ENCODE measurements at places on chromosomes 5 and 9. TPM values are rescaled to one million over a fixed set of nuclear protein-coding genes. Genes with fewer than 3 reads are reported as not detected.

DNA sequence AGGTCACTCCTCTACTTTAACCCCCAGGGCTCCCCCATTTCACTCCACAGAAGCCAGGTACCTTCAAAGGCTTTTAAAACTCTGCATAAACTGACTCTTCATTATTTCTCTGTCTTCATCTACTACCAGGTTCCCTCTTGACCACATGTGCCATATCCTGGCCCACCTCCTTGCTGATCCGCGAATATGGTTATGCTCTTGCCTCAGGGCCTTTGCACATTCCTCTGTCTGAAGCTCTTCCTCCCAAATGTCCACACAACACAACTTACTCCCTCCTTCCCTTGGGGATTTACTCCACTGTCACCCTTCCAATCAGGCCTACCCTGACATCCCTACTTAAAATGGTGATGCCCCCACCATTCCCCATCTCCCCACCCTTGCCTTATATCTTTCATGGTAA is 134.6 kb upstream of the ANKRD55 start:
- DNase-seq: no peak

LSM11 gene
- 8.0 TPM for total RNA-seq

GRCh38 chr5:122499585-122499984 is 187.5 kb downstream of the SNCAIP start:
- no peak for DNase-seq

- DNase-seq: no peak
Observed at GRCh38 chr5:119319401-119319800, 36.4 kb upstream of the TNFAIP8 start.

GRCh38 chr5:36078430-36078829 is 11.7 kb upstream of the UGT3A2 start:
- DNase-seq: no peak

CDH10 gene
- total RNA-seq: not detected

DNA sequence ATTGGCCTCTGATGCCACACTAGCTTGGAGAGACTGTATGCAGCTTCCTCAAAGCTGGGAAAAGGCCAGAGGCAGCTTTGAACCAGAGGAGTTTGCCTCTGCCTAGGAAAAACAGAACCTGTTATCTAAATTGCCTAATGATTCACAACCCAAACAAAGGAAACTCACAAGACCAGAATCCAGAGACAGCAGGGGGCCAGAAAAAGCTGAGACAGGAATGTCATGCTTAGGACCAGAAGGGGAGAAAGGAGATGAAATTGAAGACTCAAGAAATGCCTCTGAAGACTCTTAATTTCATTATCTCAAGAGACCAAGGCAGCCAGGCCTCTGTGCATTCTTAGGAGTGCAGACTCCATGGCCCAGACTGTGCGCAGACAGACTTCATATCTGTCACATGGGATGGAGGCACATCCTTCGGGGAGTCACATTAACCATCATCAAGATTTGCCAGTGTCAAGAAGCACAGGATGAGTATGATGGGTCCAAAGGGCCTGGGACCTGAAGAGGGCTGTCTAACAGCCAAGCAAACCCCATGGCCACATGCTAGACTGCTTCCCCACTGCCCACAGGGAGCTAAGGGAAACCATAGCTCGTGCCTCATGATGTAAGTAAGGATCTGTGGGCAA is 57.3 kb downstream of the ARSB start:
- DNase-seq: no peak

TAF1L gene
- 0.02 TPM for total RNA-seq

GRCh38 chr9:133979921-133980863 is 11.9 kb downstream of the VAV2 start:
- DNase-seq: no peak

DNA sequence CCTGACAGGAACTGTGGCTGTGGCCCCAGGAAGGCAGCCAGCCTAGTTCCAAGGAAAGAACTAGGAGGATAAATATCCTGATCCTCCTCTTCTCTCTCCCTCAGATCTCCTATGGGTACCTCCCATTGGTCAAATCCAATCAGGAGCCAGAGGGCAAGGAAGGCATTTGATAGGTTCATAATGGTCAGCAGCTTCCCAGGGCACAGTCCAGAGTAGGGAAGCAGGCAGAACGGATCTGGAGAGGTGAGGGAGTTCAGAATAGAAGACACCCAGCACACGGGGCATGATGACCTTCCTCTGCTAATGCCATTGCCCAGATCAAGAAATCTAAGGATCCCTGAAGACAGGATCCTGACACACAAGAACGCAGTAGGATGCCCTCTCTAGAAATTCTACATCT is 8.6 kb downstream of the ABLIM3 start:
- no peak for DNase-seq

HAND1 gene
- total RNA-seq: not detected

- peak; percentile 82 for DNase-seq
Observed at GRCh38 chr5:65925044-65925600, 1.3 kb upstream of the ERBIN start.

ACOT12 gene
- not detected for total RNA-seq

HACD4 gene
- 2.7 TPM for total RNA-seq

DNA sequence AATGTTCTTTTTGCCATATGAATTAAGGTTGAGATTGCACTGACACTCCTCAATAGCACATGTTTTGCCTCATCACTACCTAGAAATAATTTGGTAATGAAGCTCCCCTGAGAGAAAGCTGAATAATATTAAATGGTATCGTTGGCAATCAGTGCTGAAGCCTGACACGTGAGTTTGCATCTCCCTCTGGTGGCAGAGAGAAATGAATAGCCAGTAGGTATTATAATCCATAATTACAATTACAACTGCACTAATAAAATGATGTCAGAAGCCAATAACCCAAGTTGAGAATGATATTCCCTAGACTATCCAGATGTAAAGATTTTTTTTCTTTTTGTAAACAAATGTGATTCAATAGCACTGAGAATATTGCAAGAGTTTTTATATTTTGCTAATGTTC is 700.3 kb downstream of the PTPRD start:
- DNase-seq: no peak

- no peak for DNase-seq
Observed at GRCh38 chr9:20509466-20509865, 112.8 kb downstream of the MLLT3 start.

DNA sequence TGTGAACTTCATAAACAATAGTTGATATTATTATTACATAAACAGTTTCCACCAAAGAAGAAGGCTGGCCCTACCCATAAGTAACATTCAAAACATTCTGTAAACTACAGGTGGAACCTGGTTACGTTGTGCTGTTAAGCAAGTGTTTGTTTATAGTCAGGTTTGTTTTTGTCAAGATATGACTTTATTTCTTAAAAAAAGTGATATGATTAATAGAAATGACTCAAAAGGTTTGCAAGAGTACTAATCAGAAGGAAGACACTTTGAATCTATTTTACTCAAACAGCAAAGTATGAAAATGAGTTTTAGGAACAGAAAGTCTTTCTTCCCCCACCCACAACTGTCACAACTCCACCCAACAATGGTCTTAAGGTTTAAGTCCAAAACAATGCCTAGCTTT is 220.8 kb downstream of the PLK2 start:
- no peak for DNase-seq

DNA sequence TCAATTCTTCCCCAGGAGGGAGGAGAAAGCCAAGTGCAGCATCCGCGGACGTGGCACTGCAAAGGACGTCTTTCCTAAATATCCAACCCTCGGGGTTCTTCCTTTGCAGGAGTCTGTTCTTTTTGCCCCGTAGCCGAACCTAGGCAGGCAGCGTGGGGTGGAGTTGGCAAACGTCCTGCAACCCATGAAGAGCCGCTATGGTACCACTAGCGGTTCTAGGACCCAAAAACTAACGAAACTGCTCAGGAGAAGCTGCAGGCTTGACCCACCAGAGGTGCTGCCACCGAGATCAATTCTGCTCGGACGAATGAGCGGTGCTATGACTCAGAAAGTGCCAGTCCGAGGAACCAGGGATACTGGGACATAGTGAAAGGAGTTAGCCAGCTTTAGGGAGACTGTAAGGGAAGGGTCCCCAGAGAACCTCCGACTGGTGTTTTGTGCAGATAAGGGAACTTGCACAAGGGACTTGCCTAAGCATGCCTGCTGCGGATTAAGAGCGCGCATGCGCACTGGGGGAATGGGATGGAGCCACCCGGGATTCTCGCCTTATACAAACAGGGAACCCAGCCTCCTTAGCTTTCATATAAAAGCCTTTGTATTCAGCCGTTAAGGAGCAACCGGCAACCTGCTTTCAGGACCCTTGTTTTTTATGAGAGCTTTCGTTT is 32.7 kb downstream of the ANXA2R start:
- peak; percentile 85 for DNase-seq

- no peak for DNase-seq
Observed at GRCh38 chr9:107504585-107505455, 15.3 kb upstream of the KLF4 start.

PAEP gene
- not detected for total RNA-seq

GRCh38 chr5:144971108-144971850 is 800.6 kb downstream of the KCTD16 start:
- no peak for DNase-seq

DNA sequence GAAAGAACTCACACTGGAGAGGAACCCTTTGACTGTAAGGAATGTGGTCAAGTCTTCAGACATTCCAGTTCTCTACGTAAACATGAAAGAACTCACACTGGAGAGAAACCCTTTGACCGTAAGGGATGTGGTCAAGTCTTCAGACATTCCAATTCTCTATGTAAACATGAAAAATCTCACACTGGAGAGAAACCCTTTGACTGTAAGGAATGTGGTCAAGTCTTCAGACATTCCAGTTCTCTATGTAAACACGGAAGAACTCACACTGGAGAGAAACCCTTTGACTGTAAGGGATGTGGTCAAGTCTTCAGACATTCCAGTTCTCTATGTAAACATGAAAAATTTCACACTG is 32.6 kb downstream of the MAPK9 start:
- DNase-seq: no peak

DNA sequence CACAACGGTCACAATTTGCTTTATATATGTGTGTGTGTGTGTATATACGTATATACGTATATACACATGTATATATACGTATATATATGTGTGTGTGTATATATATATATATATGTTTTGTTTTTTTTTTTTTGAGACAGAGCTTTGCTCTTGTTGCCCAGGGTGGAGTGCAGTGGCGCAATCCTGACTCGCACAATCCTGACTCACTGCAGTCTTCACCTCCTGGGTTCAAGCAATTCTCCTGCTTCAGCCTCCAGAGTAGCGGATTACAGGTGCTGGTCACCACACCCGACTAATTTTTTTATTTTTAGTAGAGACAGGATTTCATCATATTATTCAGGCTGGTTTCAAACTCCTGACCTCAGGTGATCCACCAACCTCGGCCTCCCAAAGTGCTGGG is 3.1 kb downstream of the RNF38 start:
- DNase-seq: peak; percentile 39

DNA sequence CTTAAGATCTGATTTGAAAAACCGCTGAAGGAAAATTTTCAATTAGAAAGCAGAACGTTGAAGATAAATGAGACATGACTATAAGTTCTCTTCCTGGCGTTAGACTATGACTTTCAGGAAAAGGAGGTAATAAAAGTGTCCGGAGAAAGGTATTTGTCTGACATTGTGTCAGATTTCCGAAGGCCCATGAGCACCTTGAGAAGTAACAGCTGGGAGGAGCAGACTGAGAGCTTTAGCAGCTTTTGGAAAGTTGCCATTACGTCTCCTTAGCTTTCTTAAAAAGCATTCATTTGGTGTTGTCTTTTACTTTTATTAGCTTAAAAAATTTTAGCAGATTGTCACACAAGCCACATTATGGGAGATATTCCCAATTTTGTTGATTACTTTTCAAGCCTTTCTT is 363.5 kb downstream of the NDUFS4 start:
- no peak for DNase-seq

DNA sequence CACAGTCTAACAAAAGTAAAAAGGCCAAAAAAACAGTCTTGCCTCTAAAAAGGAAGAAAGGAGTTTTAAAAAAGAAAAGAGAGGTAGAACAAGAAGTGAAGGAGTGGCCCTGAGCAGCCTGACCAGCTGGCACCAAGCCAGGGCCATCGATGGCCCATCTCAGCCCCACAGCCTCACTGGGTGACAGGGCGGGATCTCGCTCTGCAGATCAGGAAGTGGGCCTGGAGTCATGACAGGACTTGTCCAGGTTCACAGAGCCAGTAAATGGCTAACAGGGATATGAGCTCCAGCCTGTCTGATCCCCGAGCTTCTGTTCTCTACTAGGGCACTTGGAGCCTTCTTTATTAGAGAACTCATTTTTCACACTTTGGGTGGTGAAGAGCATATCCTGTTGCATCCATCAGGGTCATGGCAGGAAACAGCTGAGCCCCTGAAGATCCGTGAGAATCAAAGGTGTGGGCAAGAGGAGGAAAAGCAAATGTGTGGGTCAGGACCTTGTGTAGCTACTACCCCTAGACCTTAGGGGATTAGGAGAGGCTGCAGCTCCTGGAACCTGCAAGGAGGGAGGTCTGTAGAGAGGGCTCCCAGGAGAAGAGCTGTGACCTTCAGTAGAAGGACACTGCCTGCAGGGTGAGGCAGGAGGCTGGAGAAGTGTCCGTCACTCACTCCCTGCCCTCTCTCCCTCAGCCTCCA is 299.0 kb upstream of the MSX2 start:
- DNase-seq: no peak

DNA sequence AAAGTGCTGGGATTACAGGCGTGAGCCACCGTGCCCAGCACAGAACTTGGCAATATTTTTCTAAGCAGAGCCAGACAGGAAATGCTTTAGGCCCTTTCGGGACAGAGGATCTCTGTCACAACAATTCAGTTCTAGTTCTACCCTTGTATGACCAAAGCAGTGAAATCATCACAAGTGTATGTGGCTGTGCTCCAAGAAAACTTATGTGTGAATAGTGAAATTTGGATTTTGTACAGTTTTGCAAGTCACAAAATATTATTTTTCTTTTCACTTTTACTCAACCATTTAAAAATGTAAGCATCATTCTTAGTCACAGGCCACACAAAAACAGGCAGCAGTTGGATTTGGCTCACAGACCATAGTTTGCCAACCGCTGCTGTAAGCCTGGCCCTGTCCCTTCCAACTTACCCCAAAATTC is 20.4 kb upstream of the PRUNE2 start:
- DNase-seq: no peak

PTGER4 gene
- 91.2 TPM for total RNA-seq

SPATA31A3 gene
- total RNA-seq: not detected

- DNase-seq: no peak
Observed at GRCh38 chr9:7341571-7341970, 458.0 kb downstream of the DMAC1 start.

- DNase-seq: no peak
Observed at GRCh38 chr5:171633776-171634470, 151.7 kb upstream of the SMIM23 start.

DNA sequence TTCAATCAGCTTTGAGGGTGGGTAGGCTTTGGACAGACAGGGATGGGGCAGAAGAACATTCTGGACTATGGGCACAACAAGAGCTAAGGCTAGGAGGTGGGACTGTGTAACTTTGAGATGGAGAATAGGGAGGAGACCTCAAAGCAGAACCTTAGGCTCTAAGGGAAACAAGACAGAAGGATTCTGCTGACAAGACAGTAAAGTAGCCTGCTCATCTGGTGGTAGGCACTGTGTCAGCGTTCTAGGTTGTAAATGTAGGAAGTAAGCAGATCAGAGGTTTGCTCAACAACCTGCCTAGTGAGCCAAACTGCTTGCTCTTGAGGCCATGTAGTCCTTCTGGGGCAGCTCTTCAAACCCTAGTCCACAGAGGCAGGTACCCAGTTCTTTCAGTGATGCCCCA is 15.0 kb upstream of the IL12B start:
- DNase-seq: no peak
